ENCODE measurements at places on chromosomes 16 and 17. TPM values are rescaled to one million over a fixed set of nuclear protein-coding genes. Genes with fewer than 3 reads are reported as not detected.

The TEKT5 gene
- not detected for total RNA-seq

The CD300C gene
- 0.45 TPM for total RNA-seq

The RASD1 gene
- not detected for total RNA-seq

The MEOX1 gene
- not detected for total RNA-seq
